Neural progenitor cell (in vitro differentiated cells): ENCODE measurements at places on chromosomes 12 and 14. TPM values are rescaled to one million over a fixed set of nuclear protein-coding genes. Genes with fewer than 3 reads are reported as not detected.

FAM161B gene
- total RNA-seq: 0.13 and 1.4 TPM in 2 replicates

GALNT6 gene
- 1.5 TPM in 1 of 2 replicates, not detected in the other for total RNA-seq

SLC25A21 gene
- total RNA-seq: 5.3 and 6.4 TPM in 2 replicates

MYH6 gene
- total RNA-seq: 0.03 TPM in 1 of 2 replicates, not detected in the other

MSI1 gene
- 40.2 and 48.6 TPM in 2 replicates for total RNA-seq

TTC5 gene
- 15.1 and 15.3 TPM in 2 replicates for total RNA-seq

NOVA1 gene
- total RNA-seq: 17.9 and 37.9 TPM in 2 replicates

PAPLN gene
- total RNA-seq: 17.3 and 23.7 TPM in 2 replicates

PMEL gene
- 207 and 301 TPM in 2 replicates for total RNA-seq

GRCh38 chr12:123483602-123484248 lies 25.8 kb downstream of the SNRNP35 start:
- DNase-seq: no peak

- no peak for DNase-seq
Measured at GRCh38 chr12:115700896-115701465, 576.5 kb downstream of the MED13L start.

- DNase-seq: no peak
Measured at GRCh38 chr14:72775923-72776554, 117.9 kb downstream of the DPF3 start.

DNA sequence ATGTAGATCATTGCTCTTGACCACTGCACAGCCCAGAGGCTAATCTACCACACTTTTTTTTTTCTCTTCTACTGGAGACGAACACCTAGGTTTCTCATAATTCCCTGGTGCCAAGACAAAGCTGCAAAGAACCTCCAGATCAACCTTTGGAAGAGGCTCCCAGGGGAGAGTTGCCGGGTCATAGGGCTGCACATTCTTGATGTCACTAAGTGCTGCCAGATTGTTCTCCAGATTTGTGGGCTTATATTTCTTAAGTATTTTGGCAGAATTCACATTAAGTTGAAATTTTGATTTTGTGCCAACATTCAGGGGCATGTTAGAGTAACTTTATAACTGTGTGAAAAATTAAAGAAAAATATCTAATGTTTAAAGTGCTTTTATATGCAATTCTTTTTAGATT lies 13.5 kb upstream of the PDZRN4 start:
- no peak for DNase-seq

GRCh38 chr14:104820669-104821228 lies 19.8 kb downstream of the ZBTB42 start:
- DNase-seq: peak; percentile 81

DNA sequence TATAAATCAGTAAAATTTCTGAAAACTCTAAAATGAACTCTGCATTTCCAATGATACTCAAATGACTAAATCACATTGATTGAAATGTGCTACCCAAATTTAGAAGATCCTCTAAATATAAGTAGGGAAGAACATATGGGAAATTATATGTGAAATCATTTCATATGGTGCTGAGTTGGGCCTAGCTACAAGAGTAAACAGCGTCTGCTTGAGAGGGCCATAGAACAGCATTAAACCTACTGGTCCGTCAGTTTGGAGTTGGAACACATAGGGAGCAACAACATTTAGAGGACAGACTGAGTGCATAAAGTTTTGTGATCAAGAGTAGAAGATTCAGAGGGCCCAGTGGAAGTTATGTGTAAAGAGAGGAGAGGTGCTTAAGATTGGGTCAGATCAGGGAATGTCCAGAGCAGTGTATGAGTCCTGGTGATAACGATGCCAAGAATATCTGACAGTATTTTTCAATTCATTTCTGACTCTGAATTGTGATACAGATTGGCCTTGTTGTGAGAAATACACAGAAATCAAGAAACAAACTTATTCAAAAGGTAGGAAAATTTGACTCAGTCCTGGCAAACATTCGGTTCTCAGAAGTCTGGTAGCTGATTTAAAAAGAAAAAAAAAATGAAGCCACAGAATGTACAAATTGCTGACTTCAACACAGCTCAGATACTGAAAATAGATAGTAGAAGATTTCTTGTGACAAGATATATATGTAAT lies 362.2 kb downstream of the CCDC91 start:
- DNase-seq: no peak

- no peak for DNase-seq
Measured at GRCh38 chr12:15011162-15011561, 38.3 kb downstream of the PDE6H start.

- no peak for DNase-seq
Measured at GRCh38 chr12:38689195-38689594, 216.2 kb downstream of the CPNE8 start.

GRCh38 chr12:108649126-108649525 lies 15.4 kb upstream of the SELPLG start:
- DNase-seq: no peak

DNA sequence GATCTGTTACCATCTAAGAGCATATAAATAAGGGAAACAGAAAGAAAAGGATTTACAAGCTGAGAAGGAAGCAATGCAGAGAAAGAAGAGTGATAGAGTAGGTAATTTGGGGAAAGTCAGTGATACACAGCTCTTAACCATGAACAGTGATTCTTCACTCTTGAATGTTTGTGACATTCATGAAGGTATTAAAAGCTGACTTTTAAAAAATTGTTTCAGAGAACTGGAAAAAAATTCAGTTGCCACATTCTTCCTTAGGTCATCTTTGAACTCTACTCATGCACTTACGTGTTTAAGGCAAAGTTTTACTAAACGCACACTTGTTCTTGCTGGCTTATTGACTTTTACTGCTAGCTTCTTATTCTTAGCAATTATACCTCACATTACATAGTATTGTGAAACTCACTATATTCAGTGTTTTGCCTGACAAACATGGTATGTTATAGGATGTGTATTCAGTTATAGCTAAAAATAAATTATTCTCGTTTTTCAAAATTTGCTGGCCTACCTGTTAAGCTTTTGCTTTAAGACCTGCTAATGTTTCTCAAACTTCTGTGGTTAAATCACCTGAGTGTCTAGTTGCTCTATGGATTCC lies 10.9 kb downstream of the HIF1A start:
- DNase-seq: no peak

- DNase-seq: no peak
Measured at GRCh38 chr12:60724984-60725383, 1129.2 kb downstream of the SLC16A7 start.

- DNase-seq: no peak
Measured at GRCh38 chr12:50003595-50003994, 21.7 kb downstream of the RACGAP1 start.

DNA sequence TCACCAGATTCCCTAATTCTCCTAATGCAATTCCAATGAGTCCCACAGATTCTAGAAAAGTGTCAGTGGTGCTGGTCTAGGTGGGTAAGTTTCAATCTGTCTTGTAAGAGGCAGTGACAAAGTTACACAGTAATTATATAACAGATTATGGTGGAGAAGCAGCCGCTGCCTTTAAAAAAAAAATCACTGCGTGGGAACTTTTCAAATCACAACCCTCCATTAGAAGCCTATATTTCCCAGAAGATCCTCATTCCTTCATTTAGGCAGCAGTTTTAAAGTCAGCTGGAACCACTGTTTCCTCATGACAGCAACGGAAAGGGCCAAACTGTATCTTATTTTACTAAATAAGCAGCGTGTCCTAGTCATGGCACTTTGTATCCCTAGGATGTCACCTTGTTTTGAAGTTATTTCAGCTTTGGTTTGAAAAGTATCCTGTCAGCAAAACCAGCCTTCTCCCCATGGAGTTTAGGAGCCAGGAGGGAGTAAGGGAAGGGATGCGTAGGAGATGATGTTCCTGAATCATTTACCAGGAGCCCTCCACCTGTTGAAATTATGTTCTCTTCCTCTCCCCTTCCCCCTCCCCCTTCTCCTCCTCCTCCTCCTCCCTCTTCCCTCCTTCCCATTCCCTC lies 27.7 kb upstream of the DUSP6 start:
- no peak for DNase-seq

DNA sequence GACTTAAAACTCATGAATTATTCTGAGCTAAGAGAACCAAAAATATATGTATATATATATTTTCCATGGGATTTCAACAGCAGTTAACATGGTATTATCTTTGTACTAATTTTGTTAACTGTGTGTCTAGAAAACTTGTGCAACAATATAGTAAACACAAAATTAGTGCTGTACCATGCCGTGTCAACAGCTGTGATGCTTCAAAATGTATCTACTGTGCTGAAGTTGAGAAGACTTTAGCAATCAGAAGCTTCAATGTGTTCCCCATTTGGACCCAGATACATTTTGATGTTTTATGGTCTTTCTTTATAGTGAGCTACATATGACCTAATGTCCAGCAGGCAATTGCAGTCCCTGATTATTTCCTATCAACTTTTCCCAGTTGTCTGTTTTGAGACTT lies 405.7 kb downstream of the DIO2 start:
- no peak for DNase-seq

GRCh38 chr12:108642269-108642870 lies 8.7 kb upstream of the SELPLG start:
- DNase-seq: no peak

DNA sequence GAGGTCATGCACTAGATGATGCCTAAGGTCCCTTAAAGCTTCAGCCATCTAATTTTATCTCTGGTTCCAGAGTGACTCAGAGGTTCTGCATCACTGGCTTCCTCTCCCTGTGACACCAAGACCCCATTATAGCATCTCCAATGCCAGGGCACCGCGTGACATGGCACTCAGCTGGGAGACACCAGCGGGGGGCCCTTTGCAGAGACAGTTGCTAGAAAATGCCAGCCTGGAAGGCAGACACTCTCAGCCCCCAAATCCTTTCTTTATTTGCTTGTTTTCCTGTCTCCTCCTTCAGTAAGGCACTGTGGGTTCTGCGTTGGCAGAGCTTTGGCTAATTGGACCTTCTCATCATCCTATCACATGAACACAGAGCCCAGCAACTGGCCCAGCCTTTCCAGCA lies 123.5 kb upstream of the VRK1 start:
- no peak for DNase-seq

GRCh38 chr14:35506461-35506860 lies 27.5 kb upstream of the INSM2 start:
- no peak for DNase-seq

DNA sequence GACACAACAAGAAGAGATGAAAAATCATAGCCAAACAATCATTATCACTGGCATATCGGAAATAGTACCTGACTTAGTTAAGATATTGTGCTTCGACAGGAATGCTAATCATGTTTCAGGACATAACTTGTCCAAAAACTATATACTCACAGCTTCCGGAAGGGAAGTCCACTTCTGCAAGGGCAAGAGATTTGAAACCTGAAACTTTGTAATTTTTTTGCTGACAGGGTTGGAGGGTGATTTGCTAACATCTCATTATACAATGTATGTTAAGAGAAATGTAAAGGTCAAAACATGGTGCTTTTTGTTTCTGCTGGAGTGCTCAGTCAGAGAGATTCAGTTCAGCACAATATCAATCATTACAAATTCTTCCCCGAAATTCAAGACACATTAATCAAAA lies 200.3 kb downstream of the CNTN1 start:
- no peak for DNase-seq

GRCh38 chr12:68808388-68809189 lies 612 bp downstream of the MDM2 start:
- peak; percentile 76 for DNase-seq

DNA sequence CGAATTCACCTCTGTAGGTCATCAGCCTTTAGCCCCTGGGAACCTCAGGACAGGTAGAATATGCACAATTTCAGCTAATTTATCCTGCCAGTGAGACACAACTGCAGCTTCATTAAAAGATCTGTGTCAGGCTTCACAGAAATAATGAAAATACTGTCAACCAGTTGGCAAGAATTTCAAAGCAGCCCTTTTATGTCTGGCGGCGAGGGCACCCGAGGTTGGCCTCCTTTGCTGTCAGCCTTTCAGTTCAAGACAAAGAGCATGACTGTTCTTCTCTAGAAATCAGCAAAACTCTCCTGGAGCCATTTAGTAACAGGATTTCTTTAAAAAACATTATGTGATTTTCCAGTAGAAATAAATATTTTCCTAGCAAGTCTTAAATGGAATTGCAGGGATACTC lies 75.9 kb downstream of the BBS10 start:
- no peak for DNase-seq

DNA sequence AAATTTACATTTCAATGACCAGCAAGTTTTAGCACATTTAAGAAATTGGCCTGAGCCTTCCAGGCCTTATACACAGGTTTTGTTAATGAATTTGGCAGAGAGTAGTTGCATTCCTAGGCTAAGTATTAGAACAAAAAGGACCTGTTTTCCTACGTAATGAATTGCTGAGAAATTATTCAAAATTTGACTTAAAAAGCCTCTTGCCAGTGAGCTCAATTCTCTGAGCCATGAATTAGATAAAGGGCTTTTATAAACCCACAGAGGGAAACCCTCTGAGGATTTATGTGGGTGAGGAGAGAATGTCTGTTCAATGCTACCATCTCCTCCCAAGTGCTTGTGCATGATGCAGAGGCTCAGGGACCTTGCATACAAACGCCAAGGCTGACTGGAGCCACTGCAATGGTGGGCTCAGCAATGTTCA lies 94.5 kb upstream of the PELI2 start:
- no peak for DNase-seq

DNA sequence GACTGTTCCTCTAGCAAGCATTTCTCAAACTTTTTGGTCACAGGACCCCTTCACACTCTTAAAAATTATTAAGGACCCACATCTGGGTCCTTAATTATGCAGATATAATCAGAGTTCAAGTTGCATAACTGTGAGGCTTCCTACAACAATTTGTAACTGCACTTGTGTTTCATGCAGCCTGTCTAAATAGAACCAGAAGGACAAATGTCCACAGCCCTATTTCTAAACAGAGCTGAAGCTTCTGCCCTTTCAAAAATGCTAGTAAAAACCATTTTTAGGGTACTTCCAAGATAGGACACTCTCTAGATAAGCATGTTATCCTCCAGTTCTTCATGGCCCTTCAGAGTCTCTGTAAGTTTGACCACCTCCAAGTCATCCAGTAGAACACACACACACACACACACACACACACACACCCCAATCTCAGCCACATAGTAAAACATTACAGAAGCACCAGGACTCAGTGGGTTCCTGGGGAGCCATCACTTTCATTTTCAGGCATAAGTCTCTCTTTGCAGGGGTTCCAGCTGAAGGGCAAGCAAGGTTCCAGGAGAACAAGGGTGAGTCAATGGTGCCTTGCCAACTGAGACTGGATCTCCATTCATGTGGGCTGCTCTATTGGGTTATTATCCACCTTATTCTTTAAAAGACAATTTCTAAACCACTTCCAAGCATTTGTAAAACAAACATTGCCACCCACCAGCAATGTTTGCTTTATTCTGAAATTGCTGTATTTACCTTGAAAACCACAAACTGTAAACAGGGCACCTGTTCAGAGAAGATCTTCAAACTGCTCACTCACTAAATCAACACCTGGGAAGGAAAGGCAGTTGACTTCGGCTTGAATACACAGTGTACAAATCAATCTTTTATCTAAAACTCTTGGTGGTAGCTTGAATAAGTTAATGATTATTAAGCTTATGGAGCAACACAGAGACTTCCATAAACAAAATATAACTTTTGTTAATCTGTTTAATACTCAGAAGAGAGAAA lies 64.1 kb downstream of the ITPR2 start:
- no peak for DNase-seq

- no peak for DNase-seq
Measured at GRCh38 chr14:70653662-70654061, 11.9 kb downstream of the TTC9 start.
